Effector memory CD8-positive, alpha-beta T cell (primary cell): ENCODE measurements at places on chromosomes 5 and 9.

DNA sequence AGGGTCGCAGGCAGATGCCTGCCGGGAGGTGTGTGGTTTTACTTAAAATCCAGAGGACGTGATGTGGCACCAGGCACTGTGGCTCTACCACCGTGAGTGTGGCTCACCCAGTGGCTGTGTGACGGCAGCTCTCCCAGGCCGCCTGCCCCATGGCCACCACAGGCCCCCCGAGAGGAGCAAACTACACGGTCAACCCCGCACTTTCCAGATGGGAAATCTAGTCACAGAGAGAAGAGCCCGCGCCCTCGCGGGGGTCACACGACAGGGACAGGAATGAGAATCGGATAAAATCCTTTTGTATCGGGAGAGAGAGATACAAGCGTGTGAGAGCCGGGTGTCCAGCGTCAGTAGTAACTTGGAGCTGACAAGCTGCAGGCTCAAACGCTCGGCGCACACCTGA is 24.4 kb downstream of the TERT start:
- H3K4me3 ChIP-seq, result no peak overlapping the region
- H3K27me3 ChIP-seq, result peaks cover 7% of the 10 kb centered on the region
- peaks cover 3% of the 10 kb centered on the region for H3K36me3 ChIP-seq
- H3K27ac ChIP-seq, result no peak overlapping the region
- DNase-seq, result no peak
- H3K4me1 ChIP-seq, result peaks cover 10% of the 10 kb centered on the region

DNA sequence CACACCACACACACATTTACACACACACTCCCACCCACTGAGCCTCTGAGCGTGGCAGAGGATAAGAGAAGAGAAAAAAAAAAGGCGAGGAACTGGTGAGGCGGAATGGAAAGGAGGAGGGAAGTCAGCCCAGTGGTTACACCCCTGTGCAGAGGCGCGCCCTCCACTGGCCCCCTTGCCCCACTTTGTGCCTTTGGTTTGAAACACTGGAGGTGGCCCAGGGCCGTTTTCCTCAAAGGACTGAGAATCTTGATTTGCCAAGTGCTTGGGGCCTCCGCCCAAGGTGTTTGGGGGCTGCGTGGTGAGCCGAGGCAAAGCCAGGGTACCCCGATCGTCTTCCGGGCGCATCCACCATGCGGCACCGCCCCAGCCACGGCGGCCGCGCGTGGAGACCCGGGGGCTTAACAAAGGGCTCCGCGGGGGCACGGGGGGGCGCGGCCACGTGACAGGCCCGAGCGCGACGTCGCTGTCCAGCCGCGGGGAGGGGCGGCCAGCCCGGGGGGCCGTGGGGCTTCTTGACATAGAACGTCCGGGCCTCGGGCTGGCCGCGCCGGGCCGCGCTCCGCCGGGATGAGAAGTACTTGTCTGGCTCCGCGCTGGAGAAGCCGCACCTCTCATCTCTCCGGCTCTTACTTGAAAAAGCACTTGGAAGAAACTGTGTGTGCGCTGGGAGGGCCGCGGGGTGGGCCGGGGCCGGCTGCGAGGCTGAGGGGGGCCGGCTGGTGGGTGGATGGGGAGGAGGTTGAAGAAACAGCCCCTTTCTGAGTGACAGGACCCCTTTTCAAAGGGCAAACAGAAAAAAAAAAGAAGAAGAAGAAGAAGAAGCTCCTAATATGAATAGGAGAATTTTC is 21.0 kb downstream of the NR2F1 start:
- H3K27me3 ChIP-seq, result peaks cover 41% of the 10 kb centered on the region
- DNase-seq, result no peak
- no peak overlapping the region for H3K27ac ChIP-seq
- no peak overlapping the region for H3K4me3 ChIP-seq

DNA sequence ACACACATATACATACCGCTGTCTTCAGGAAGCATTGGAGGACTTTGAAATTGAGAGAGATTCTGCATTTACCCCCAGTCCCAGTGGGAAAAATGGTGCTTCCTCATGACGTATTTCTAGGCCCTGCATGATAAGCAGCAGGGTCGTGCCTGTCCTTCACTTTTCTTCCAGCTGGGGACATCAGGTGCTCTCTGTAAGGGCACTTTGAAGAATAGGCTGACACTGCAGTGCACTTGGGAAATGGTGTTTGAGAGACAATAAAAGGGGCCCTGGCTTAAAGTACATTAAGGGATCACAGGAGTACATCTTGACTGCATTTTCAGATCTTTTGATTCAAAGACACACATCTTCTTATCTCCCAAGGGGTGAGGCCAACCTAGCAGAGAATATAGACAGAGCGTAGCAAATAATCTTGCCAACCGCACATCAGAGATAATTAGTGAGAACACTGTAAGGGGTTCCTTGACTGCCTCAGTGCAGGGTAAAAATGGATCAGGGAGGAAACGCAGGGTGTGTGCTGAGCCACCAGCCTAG is 437.9 kb downstream of the CSNK1G3 start:
- no peak for DNase-seq
- no peaks in the 10 kb centered on the region for H3K27me3 ChIP-seq
- H3K36me3 ChIP-seq, result no peaks in the 10 kb centered on the region
- no peak overlapping the region for H3K4me3 ChIP-seq

DNA sequence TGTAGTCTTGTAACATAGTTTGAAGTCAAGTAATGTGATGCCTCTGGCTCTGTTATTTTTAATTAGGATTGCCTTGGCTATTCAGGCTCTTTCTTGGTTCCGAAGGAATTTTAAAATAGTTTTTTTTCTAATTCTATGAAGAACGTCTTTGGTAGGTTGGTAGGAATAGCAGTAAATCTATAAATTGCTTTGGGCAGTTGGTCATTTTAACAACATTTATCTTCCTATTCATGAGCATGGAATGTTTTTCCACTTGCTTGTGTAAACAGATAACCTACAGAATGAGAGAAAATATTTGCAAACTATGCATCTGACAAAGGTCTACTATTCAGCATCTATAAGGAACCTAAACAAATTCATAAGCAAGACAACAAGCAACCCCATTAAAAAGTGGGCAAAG is 173.2 kb upstream of the TRPC7 start:
- no peaks in the 10 kb centered on the region for H3K36me3 ChIP-seq
- H3K4me1 ChIP-seq, result no peaks in the 10 kb centered on the region
- no peak overlapping the region for H3K4me3 ChIP-seq
- H3K27ac ChIP-seq, result no peak overlapping the region
- H3K27me3 ChIP-seq, result no peaks in the 10 kb centered on the region
- DNase-seq, result no peak

DNA sequence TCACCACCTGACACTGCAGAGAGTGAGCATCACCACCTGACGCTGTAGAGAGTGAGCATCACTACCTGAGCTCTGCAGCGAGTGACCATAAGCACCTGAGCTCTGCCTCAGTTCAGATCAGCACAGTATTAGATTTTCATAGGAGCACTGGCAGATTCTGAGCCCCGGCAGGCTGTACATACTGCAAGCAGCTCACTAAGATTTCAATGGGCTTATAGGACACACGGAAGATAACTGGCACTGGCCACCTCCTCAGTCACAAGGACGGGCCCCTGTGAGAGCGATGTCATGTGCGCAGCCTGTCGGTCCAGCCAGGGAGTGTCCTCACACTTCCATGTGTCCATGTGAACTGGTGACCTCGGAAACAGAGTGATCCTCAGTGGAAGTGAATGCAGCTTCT is 153.5 kb upstream of the IRX2 start:
- H3K27me3 ChIP-seq, result no peaks in the 10 kb centered on the region
- DNase-seq, result no peak
- no peaks in the 10 kb centered on the region for H3K4me1 ChIP-seq

DNA sequence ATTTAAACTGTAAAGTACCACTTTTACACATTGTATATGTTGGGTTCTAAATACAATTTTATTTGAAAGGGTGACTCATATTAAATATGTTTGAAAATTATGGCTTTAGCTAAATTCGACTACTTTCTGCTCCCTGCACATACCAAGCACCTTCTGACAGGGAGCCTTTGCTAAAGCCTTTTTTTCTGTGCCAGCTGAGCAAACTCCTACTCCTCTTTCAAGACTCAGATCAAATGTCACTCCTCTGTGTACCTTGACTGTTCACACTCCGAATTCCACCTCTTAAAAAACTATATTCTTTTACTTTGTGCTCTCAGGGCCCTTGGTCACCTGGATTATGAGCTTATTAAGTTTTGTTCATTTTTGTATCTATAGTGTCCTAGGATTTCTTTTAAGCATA is 6.5 kb upstream of the OXCT1 start:
- H3K27ac ChIP-seq, result no peak overlapping the region
- no peaks in the 10 kb centered on the region for H3K27me3 ChIP-seq
- H3K36me3 ChIP-seq, result peaks cover 4% of the 10 kb centered on the region

- H3K4me3 ChIP-seq, result no peak overlapping the region
- DNase-seq, result no peak
- no peak overlapping the region for H3K27ac ChIP-seq
- peaks cover 3% of the 10 kb centered on the region for H3K36me3 ChIP-seq
- H3K27me3 ChIP-seq, result peaks cover 40% of the 10 kb centered on the region
Measured at GRCh38 chr9:135409286-135410200, 70.0 kb upstream of the PPP1R26 start.

GRCh38 chr9:88767504-88767790 is 223.8 kb upstream of the S1PR3 start:
- no peak overlapping the region for H3K4me3 ChIP-seq
- no peak for DNase-seq
- no peaks in the 10 kb centered on the region for H3K36me3 ChIP-seq
- no peaks in the 10 kb centered on the region for H3K4me1 ChIP-seq

- no peaks in the 10 kb centered on the region for H3K36me3 ChIP-seq
- H3K27me3 ChIP-seq, result peaks cover 20% of the 10 kb centered on the region
- H3K4me3 ChIP-seq, result no peak overlapping the region
- no peak overlapping the region for H3K27ac ChIP-seq
- no peaks in the 10 kb centered on the region for H3K4me1 ChIP-seq
Measured at GRCh38 chr5:6541256-6542013, 91.4 kb downstream of the NSUN2 start.

DNA sequence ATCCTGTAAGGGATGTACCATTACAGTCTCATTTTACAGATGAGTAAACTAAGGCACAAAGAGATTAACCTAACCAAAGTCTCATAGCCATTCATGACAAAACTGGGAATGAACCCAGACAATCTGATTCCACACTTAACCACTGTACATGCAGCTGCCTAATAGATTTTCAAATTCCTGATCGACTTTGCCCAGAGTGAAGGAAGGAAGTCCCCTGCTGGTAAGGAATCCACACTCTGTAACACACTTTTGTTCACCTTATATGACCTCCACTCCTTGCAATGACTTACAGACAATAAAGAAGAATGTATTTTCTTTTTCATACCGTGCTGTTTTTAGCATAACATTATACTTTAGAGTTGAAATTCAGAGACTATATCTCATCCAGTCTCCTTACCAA is 31.3 kb upstream of the PLPP6 start:
- no peak overlapping the region for H3K4me3 ChIP-seq
- no peaks in the 10 kb centered on the region for H3K27me3 ChIP-seq
- peak overlapping the region; percentile 25 for H3K27ac ChIP-seq
- no peak for DNase-seq
- H3K4me1 ChIP-seq, result no peaks in the 10 kb centered on the region

GRCh38 chr5:71651579-71651978 is 64.4 kb downstream of the MCCC2 start:
- no peak overlapping the region for H3K4me3 ChIP-seq
- H3K27ac ChIP-seq, result peak overlapping the region; percentile 47
- no peak for DNase-seq

DNA sequence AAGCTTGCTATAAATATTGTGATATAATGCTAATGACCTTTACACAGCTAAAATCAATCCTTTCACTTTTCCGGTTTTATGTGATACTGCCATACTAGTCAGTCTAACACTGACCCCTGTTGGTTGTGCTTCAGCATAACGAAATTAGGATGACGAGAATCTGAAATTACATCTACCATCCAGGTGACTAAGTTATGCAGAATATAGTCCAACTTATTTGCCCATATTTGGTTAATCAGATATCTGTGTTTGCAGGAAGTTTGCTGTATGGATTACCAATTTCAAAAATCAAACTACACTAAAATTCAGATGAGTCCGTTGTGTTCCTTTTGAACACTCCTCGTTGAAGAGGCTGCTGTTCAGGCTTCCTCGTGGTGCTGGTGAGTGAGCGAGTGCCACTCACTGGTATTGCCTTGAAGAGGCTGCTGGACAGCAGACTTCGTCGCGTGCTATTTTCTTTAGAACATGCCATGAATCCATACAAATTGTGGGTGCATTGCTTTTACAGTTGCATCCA is 32.5 kb downstream of the TENT4A start:
- no peaks in the 10 kb centered on the region for H3K27me3 ChIP-seq
- H3K4me1 ChIP-seq, result peaks cover 16% of the 10 kb centered on the region
- H3K4me3 ChIP-seq, result no peak overlapping the region
- peak; percentile 32 for DNase-seq
- peaks cover 67% of the 10 kb centered on the region for H3K36me3 ChIP-seq

DNA sequence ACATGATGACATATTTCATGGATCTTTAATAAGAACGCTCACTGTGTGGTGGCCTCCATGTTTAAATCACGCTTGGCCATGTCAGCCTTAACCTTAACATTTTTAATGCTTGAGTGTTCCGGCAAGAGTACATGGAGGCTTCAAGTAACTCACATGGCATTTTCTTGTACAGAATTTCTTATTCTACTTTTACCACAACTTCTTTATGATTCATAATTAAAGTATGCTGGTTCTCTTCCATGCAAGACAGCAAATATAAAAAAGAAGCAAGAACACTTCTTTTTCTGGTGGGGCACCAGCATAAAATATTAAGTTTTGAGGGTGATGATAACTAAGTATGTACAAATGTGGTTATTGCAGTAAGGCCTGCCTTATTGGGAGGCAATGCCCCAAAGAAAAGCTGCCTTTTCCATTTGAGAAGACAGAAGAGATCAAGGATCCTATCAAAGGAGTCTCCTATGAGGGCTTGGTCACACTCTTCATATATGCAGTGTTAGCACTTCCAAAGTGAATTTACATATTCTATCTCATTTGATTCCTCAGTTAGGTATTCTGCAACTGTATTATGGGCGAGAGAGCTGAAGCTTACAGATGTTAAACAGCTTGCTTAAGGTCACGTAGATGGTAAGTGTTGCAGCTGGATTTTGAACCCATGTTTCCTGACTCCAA is 382.7 kb upstream of the MEF2C start:
- no peak for DNase-seq
- H3K27ac ChIP-seq, result no peak overlapping the region
- H3K27me3 ChIP-seq, result no peaks in the 10 kb centered on the region
- H3K4me3 ChIP-seq, result no peak overlapping the region
- no peaks in the 10 kb centered on the region for H3K4me1 ChIP-seq

DNA sequence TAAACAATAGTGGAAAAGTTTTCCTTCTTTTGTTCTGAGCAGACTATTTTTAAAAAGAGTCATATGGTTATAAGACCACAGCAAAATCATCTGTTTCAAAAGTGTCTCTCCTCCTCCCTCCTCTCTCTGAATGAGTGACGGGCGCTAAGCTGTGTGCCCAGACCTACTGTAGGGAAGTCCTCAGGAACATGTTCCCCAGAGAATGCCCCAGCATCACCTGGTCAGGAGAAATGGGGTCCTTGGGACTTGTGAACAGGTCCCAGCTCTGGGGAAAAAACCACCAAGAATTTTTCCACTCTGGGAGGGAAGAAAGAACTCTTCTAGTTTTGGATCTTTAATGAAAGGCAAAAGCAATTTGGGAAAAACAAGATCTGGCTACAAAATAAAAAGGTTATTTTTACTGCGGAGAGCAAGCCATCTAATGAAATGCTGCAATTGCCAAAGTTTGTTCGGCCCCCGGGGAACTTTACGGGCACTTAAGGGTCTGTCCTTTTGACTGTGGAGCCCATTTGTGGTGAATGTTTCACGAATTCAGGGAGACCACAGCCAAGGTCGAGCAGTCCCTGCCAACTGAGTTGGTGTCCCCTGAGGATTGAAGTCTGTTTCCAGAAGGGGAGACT is 25.9 kb downstream of the BOD1 start:
- DNase-seq, result no peak
- no peak overlapping the region for H3K27ac ChIP-seq
- H3K4me1 ChIP-seq, result no peaks in the 10 kb centered on the region
- peaks cover 4% of the 10 kb centered on the region for H3K36me3 ChIP-seq
- H3K27me3 ChIP-seq, result no peaks in the 10 kb centered on the region
- H3K4me3 ChIP-seq, result no peak overlapping the region
